ENCODE measurements at places on chromosomes 4 and X. TPM values are rescaled to one million over a fixed set of nuclear protein-coding genes. Genes with fewer than 3 reads are reported as not detected.

The LPAR4 gene
- 12.6 TPM for total RNA-seq

DNA sequence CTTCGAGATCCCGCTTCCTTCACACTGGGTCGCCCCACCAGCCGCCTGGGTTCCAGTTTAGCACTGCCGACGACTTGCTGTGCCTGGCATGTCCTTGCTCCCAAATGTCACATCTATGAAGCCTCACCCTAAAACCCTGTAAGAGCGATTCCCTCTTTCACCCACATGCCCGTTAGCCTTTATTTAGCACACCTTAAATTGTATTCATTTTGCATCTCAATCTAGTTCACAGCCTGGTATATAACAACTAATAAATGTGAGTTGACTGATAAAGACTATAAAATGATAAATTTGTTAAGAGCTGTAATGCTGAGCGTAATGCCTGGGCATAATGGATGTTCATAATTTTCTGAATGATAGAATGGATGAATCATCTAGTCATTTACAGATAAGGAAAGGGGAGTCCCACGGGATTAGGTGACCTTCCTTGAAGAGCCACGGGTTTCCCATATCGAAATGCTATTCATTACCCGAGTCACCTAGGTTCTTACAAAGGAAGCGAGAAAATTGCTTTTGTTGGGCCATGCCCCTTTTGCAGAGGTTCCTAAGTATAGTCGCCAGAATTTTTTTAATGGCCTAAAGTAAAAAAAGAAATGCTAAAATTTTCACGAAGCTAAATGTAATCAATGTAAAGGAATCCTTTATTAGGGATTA lies 1.1 kb upstream of the AP1S2 start:
- no peak for DNase-seq
- peaks cover 10% of the 10 kb centered on the region for H3K4me1 ChIP-seq
- no peaks in the 10 kb centered on the region for H3K36me3 ChIP-seq
- peaks cover 32% of the 10 kb centered on the region for H3K27me3 ChIP-seq
- H3K27ac ChIP-seq = peak overlapping the region; percentile 92
- peak overlapping the region; percentile 64 for H3K4me3 ChIP-seq

The ANKRD50 gene
- 46.8 TPM for total RNA-seq

- no peaks in the 10 kb centered on the region for H3K36me3 ChIP-seq
- H3K4me1 ChIP-seq = peaks cover 3% of the 10 kb centered on the region
- peaks cover 3% of the 10 kb centered on the region for H3K27me3 ChIP-seq
- H3K27ac ChIP-seq = no peak overlapping the region
Measured at GRCh38 chrX:69320116-69320515, 154.9 kb upstream of the PJA1 start.

Measured in spinal cord (tissue), 10 donors.